ENCODE measurements at places on chromosomes 7 and 10.

DNA sequence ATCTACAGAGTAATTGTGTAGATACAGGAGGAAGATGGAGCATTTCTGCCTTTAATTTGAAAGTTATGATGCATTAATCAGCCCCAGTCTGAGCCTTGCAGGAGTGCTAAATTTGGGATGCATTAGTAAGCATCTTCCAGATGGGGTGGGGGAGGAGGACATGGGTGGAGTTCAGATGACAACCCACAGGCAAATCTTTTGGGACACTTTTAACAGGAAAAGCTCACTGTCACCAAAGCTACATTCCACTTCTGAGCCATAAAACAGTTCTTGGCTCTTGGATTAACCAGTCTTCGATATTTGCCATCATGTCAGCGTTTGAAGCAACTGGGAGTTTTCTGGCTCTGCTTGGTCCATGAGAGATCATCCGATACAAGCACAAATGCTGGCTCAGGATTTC is 121.1 kb downstream of the CXCL12 start:
- no peak for DNase-seq

DNA sequence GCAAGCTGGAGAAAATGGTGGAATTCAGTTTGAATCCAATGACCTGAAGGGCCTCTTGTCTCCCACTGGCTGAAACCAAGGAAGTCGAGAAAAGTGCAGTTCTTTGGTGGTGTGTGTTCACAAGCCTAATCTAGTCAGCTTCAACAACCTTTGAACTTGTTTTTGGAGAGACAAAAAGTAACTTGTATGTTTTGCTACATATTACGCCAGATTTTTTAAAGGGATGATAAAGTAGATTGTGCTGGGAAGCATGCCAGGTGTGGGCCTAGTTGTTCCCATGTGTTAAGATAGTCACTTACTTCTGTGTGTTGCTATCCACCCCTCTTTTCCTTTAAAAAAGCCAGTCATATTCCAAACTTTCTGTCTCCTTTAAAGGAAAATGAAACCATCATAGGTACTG is 79.7 kb upstream of the FAM3C start:
- DNase-seq = no peak

- no peak for DNase-seq
Measured at GRCh38 chr10:83917537-83918506, 221.5 kb upstream of the GHITM start.

DNA sequence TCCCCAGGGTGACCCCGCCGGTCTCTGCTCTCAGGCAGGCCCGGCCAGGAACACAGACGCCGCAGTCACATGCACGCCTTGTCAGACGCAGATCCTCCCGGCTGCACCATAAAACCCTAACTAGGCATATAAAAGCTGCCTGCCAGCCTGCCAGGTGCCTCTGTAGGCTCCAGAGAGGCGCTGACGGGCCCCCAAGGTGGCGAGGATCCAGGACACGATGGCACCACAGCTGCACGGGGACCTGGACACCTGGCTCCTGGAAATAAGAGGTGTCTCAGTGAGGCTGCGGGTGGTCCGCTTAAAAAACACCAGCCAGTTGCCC is 21.9 kb upstream of the GDF10 start:
- no peak for DNase-seq

DNA sequence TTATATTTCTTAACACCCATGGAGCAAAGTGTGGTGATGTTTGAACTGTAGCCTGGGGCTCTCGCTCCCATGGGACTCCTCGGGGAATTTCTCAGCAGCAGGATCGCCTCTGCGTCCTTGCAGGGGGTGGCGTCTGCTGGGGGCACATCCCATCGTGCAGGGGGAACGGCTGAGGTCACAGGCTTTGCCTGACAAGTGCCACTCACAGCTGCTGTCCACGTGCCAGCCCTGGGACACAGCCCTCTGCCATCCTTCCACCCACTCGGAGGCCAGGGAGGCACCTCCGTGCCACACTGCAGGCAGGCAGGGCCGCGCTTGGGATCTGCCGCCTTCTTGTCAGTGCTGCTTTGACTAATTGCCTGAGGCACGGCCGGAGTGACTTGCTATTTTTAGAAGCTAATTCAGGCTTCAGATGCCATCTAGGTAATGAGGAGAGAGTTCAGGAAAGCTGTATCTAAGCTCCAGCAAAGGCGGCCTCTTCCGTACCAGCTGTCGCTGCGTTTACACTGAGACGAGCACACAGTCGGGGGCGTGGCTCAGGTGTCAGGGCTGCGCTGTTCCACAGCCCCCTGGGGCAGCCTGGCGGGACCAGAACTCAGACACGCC is 45.7 kb downstream of the PITRM1 start:
- DNase-seq = no peak

- no peak for DNase-seq
Measured at GRCh38 chr7:100486111-100486636, 2.4 kb downstream of the NYAP1 start.

- DNase-seq = no peak
Measured at GRCh38 chr7:157955348-157955999, 618.7 kb downstream of the DNAJB6 start.

- DNase-seq = no peak
Measured at GRCh38 chr10:23643111-23643780, 204.4 kb downstream of the OTUD1 start.

DNA sequence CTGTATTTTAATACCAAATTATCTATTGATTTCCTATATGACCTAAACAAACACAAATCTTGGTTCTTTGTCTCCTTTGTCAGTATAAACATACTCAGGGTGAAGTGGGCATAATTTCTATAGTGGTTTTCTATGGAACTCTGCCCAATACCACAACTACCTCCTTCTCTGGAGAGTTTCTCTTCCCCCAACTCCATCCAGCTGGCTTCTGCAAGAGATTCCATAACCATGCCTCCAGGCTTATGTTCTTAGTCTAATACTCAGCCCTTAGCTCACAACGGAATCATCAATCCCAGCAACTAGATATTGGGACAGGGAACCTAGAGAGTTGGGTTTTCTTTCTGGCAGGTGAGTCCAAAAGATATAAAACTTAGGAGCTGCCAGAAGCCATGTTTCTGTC is 127.3 kb downstream of the TRIL start:
- no peak for DNase-seq

GRCh38 chr7:143882020-143882603 is 19.9 kb downstream of the TCAF1 start:
- DNase-seq = no peak

DNA sequence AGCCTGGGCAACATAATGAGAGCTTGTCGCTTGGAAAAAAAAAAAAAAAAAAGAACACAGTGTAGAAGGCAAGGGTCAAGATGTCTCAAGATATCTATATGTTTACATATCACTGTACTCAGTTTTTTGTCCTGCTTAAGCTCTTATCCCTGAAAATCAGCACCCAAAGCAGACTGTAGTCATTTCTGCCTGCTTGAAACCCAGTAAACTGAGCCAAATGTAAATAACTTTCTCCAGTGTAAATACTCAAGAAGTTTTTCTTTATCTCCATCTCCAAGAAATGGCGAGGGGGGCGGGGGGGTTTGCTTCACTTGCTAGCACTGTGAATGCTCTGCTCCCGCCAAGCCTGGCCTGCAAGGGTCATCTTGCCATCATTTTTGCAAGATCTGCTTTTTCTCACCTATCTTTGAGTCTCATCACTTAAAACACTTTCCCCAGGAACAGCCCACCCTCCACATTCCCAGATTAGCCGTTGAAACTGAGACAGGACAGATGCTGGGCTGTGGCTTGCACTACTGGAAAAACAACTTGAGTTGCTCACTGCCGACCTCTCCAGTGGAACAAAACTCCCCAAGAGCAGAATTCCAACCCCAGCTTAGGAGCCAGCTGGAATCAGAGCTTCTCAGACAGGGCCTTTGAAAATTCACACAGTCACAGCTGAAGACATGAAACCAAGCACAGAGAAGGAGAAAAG is 54.6 kb downstream of the AFAP1L2 start:
- DNase-seq = no peak

All from CD4-positive, alpha-beta T cell treated with Interleukin-6 for 4 hours (primary cell).